ENCODE measurements at places on chromosomes 5 and 9.

GRCh38 chr5:81288021-81288433, 13.4 kb upstream of the ZCCHC9 start:
- DNase-seq, result no peak

DNA sequence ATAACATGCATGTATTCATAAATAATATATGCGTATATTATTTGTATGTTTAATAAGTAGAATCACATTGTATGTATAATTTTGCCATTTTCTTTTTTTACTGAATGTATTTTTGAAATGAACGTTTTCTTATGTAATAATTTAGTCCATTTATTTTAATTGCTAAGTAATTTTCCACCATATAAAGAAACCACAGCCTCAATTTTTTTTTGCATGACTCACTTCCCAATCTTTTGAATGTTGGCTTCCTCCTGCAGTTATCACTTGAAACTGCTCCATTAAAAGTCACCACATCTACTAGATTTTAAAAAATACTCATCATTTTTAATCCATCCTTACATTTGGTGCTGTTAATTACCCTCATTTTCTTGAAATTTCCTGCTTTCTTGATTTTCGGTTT, 363.3 kb upstream of the MEF2C start:
- DNase-seq, result no peak

GRCh38 chr9:89212171-89212570, 33.6 kb upstream of the SHC3 start:
- no peak for DNase-seq

DNA sequence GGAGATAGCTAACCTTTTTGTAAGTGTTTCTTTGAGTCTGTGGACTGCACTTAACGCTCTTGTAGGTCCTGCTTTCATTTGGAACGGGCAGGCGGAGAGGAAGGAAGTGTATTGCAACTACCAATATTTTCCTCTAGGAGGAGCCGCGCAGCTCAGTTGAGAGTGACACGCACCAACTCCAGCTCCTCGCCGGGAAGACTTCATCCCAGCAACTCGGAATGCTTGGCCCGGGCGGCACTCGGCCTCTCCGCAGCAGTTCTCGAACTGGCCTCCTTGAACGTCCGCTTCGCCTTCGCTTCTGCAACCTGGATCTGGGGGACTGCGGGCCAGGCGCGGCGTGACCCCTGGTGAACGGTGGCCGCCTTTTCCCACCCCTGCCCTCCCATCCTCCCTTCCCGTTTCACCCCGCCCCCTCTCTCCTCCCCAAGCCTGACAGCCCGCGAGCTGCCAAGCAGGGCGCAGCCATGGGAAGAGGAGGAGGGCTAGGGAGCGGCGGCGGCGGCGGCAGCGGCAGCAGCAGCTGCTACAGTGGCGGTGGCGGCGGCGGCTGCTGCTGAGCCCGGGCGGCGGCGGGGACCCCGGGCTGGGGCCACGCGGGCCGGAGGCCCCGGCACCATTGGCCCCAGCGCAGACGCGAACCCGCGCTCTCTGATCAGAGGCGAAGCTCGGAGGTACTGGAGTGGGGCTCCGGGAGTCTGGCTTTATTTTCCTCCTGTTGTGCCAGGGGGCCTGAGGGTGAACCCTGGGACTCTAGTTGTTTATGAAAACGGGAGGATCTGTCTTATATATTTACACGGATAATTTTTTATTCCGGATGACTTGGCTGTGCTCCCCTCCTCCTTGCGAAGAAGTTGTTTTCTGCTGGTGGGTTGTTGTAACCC, at the start of gene GHR:
Gene GHR, plus strand, starts transcription at position 155 of the 881 bp plus-strand sequence. CDS start 142,436 bp downstream, outside the sequence.
- DNase-seq, result peak; percentile 67
